Activated naive CD4-positive, alpha-beta T cell (primary cell): ENCODE measurements at places on chromosomes 2 and 18.

- no peak for DNase-seq
Measured at GRCh38 chr2:105176429-105176828, 65.1 kb upstream of the GPR45 start.

DNA sequence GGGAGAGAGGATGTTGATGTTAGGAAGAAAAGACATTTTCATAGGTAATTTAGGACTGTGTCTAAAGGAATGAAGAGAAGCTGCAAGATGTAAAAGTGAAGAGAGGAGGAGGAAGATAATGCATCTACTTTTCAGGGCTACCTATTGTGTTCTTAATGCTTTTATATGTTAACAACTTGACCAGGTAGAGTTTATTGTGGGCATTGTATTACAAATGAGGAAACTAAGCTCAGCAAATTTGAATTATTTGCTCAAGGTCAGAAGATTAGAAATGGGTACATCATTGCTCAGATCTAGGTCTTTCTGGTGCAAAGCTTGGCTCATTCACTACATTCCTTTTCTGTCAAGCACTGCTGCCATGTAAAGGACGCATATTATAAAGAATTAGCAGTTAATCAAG, 441.7 kb downstream of the THSD7B start:
- no peak for DNase-seq

- no peak for DNase-seq
Measured at GRCh38 chr2:174635776-174636404, 38.3 kb upstream of the WIPF1 start.

DNA sequence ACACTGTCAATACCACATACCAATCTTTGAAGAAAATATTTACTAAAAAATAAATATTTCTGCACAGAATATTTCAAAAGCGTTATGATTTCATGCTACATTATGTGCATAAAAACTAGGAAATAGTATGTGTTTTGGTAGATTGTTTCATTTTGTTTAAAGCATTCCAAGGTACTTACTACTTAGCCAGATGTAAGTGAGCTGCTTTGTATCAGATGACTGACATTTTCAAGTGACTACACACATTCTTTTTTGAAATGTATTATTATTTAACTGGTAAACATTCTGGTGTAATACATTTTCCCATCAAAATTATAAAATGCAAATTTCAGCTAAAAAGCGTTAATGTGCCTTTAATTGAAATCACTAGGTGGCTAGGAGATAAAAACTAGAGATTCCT, 21.5 kb downstream of the GCA start:
- no peak for DNase-seq

GRCh38 chr2:142791335-142791734, 86.1 kb upstream of the KYNU start:
- no peak for DNase-seq

DNA sequence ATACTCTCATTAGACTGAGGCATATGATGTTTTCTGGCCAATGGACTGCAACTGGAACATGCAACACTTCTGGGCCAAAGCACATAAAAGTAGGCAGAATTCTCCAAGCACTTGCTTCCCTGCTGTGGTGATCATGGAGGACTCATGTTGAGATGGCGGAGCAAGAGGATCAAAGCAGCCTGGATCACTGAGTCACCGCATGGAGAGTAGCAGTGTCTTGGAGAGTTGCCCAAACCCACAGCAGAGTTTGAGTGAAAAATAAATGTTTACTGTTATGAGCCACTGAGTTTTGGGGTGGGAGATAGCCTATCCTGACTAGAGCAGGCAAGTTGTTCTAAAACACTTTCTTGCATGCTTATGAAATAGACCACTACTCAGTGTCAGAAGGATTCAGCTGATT, 359.5 kb downstream of the ZNF521 start:
- no peak for DNase-seq
